NCI-H774 (cell line): ENCODE measurements at places on chromosomes 2 and 18.

GRCh38 chr2:199596549-199596948 lies 138.8 kb upstream of the SATB2 start:
- no peak for DNase-seq

DNA sequence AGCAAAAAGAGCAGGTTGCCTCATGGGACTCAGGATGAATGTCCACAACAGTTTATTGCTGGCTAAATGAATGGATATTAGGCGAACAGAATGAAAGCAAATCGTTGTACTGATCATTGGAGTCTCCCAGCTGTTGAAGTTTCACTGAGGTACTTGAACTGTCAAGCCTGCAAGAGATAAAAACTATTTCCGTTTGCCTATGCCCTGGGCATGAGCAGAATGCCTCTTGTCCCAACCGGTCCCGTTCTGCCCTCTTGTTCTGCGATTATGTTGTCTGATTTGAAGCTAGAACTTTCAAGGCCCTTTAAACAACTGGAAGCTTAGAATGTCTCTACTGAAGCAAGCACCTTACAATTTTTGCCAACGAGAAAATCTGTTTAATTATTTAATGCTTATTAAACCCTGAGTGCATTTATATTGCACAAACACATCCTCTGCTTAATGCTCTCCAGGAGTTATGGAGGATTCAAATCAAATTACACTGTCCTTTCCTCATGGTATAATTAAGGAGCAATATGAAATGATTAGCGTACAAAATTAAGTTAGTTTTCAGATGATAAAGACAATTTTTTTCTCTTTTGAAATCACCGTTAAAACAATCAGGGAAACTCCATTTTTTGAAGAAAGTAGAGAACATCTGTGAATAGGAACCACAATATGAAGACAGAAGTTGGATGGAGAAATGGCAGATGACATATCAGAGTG lies 17.7 kb downstream of the QPCT start:
- no peak for DNase-seq

GRCh38 chr2:194328456-194328855 lies 1328.6 kb upstream of the SLC39A10 start:
- DNase-seq: no peak

DNA sequence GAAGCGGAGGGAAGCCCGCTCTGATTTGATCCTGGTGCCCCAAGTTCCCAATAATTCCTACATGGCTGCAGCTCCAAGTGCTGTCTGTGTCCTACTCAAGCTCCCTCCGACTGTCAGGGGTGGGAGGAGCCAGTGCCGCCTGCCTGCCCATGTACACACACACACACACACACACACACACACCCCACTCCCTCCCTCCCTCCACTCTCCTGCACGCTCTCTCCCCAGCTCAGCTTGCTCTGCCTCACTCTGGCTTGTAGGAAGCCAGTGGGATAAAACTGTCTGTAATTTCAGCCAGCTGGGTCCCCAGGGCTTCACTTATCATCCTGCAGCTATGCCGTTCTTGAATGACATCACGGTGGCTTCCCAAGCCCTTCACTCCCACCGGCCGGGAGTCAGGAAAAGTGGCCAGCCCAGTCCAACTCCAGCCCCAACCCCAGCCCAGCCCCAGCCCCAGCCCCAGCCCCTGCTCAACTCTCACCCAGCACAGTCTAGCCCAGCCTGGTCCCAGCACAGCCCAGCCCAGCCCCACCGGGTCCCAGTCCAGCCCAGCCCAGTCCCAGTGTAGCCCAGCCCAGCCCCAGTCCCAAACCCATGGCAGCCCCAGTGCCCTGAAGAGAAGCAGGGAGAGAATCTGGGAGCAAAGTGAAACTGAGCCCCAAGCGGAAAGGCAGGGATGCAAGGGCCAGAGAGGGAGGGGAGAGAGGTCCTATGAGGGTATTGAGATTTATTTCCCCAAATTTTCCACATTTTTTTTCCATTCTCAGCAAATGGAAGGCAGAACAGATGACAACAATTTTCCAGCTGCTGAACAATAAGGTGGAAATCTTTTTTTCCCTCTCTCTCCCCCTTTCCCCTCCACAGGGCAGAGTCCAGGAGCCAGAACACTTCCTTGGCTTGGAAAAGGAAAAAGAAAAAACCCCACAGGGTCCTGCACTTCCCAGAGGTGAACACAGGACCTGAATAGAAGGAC lies 144.0 kb downstream of the TNS1 start:
- DNase-seq: no peak

GRCh38 chr2:221521233-221521845 lies 50.8 kb downstream of the EPHA4 start:
- no peak for DNase-seq

- DNase-seq: no peak
These were observed 108.4 kb downstream of the COPS8 start for GRCh38 chr2:237194081-237194480.

GRCh38 chr18:30957066-30957465 lies 85.5 kb downstream of the DSC3 start:
- no peak for DNase-seq

DNA sequence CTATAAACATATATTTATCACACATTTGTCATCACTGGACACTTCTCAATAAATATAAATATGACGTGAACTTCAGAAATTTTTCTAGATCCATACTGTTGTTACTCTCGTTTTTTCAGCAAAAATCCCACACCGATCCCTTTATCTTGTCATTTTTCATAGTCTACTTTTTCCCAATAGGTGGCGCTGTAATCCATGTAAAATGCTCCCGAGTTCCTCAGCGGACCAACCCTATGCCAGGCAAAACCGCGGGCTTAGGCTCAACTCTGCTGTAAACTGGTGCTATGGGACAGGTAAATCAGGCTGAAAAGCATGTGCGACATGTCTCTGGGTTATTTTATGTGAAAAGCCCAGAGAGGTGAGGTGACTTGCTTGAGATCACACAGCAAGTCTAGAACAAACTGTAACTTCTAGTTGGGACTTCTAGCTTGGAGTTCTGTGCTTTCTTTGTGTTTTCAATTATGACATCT lies 104.0 kb downstream of the COBLL1 start:
- DNase-seq: peak; percentile 78

GRCh38 chr2:41061356-41061755 lies 609.5 kb upstream of the SLC8A1 start:
- DNase-seq: no peak

- DNase-seq: no peak
These were observed 114.0 kb downstream of the RAPGEF4 start for GRCh38 chr2:172849519-172850217.

DNA sequence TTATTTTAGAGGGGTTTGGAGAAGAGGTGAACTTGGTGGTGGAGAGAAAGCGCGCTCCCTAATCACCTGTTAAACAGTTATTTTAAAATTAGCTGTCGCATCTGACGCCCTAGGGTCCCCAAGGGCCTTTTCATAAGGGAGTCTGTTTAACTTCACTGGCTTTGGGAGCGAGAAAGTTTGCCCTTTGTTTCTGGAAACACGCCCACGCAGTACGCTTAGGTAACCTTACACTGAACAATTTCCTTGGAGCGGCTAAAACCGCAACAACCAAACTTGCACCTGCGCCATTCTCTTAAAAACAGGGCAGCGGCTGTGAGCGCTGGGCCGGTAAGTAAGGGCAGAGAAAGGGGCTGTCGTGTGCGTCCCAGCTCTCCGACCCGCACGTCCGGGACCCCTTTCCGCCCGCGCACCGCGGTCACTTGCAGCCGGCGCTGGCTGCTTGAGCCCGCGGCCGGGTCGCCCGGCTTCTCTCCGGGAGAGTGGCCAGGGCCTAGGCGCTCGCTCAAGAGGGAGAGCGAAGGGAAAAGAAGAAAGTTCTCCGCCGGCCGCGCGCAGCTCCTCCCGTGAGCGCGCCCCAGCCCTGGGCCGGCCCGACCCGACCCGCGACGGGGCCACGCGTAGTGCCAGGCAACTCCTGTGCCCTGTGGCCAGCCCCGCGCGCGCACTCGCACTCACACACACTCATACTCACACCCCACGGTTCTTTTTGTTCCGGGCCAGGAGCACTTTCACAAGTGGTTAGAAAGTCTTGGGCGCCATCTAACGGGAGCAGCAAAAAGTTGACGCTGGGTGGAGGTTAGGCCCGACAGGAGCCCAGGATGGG lies 19.2 kb downstream of the POU3F3 start:
- peak; percentile 72 for DNase-seq

- no peak for DNase-seq
These were observed 166.9 kb downstream of the VWC2L start for GRCh38 chr2:214577769-214578168.

GRCh38 chr2:113192459-113193100 lies 18.8 kb downstream of the PSD4 start:
- DNase-seq: no peak

GRCh38 chr18:36782710-36783109 lies 46.1 kb downstream of the TPGS2 start:
- DNase-seq: no peak

GRCh38 chr2:215439404-215439803 lies 3.5 kb upstream of the FN1 start:
- DNase-seq: no peak

DNA sequence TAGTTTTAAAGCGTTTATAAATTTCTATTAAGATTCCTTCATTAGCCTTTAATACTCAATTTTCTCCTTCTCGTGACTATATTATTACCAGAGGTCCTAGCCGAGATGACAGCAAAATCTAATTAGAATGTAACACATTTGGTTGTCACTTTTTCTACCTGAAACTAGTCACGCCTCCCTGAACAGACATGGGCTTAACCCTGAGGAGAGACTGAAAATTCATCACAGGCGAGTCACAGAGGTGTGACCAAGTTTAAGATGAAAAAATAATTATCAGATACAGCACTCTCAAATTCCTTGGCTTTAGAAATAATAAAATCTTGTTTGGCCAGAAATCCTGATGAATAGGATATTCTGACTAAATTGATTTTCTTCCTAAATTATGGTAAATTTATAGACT lies 834.4 kb upstream of the SLC39A10 start:
- DNase-seq: no peak

DNA sequence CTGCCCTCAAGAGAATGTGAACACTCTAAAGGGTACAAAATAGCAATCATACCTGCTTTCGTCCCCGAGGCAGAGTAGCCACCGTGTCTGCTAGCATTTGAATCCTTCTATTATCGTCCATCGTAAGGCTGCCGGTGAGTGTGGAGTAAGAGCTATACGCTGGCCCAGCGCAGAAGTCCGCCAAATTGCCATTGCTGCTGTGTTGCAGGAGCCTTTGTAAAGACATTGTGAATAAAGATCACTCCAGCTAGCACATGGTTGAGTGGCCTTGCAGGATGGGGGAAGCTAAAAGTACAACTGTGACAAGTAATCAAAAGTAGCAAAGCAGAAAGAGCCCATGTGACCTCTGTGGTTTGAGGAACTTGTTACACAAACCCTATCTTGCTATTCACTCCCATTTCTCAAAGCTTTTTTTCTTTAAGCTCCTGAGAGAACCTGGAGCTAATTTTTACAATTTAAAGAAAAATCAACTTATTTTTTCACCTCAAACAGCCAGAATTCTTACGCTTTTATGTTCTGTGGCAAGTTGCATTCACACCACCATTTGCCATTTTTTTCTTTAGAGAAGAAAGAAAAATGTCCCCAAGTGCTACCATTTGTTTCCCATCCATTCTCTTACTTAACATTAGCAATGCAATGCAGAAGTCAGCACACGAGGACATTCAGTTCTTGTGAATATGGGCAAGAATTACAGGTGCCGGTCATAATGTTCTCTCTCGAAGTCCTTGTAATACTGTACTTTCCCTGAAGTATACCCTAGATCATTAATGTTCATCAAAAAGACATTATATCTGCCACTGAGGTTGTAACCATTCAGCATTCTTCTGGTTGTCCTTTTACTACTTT lies at the start of gene CYTIP:
TSS of gene CYTIP (minus strand) at position 295 of the 846 bp plus-strand sequence. CDS start at position 226, 69 bp downstream.
- DNase-seq: no peak

DNA sequence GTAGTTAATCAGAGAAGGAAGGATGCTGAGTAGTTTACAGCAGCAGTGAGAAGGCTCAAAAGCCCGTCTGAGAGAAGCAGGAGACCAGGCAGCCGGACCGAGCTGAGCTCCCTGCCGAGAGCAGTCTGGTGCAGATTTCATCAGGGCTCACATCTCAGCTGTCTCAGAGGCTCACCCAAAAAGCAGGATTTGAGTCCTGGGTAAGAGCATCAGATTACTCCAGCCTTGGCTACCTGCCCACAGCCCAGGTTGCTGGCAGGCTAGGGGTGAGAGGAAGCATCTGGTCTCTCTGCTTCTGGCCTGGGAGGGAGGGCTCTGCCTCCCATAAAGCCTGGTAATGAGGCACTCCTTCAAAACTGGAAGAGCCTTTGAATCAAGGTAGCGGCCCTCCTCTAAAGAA lies 140.5 kb downstream of the ST6GAL2 start:
- DNase-seq: no peak

DNA sequence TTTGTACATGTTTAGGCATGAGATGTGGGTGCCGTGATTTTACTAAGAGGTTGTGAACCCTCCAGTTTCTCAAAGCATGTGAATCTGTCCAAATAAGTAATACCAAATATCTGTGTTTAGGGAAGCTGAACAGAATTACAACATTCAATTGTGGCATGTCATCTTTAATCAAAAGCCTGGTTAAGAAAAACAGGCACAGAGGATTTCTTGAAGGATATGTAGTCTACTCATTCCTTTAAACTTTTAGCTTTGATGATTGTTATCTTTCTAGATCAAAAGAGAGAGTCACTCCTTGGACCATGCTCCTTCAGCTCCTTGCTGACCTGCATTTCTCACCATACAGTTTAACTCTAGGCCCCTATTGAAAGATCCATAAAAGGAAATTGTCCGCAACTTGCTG lies 296.8 kb downstream of the STK39 start:
- DNase-seq: no peak

DNA sequence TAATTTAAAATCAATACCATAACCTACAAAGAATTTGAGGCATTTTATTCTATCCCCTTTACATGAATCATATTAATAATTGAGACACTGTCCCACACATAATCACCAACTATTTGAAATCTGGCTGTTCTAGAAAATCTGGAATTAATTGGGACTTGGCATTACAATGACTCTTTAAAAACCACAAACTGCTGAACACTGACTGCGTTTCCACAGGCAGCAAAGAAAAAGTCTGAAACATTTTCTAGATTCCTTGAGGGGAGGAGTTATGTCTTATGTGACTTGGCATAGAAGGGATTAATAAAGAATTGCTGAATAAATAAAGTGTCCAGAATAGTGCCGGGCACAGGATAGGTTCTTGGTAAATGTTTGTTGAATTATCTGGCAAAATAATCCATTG lies 61.4 kb downstream of the GPR39 start:
- no peak for DNase-seq

DNA sequence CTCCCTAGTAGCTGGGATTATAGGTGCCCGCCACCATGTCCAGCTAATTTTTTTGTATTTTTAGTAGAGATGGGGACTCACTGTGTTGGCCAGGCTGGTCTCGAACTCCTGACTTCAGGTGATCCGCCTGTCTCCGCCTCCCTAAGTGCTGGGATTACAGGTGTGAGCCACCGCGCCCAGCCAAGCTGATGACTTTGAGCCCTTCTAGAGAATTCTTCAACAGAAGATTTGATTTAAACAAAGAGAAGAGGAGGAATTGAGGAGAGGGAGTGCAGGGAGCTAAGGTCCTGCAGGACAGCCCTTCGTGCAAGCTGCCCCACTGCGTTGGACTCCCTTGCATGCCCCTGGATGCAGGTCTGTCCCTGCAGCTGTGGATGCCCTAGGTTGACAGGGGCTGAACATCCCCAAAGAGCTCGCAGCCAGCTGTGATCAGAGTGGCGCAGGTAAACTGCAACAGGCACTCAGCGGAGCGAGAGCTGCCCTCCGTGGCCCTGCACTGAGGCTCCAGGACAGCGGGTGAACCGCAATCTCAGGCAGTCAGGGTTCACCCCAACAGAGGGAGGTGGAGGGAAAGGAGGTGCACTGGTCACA lies 13.7 kb downstream of the ADRA2B start:
- no peak for DNase-seq
